ENCODE measurements at places on chromosomes 1 and 21.
A peak's percentile ranks its signal among the peaks of the same experiment; 100 is the strongest.

DNA sequence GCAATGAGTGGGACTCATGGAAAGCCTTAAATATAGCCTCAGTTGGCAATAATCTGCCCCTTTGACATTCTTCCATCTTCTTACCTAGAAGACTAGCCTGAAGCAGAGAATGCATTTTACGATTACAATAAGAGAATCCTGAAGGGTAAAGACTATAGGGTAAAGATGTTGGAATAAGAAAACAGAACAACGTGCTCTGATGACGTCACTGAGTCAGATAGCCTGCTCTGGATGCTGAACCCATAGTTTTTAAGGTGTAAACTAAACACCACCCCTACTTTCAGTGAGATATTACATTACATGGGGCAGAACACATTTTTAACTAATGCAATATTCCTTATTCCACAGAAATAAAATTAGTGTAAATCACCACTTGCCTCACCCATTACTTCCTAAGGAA lies 240.4 kb downstream of the KCNT2 start:
- no peak for DNase-seq

- no peak for DNase-seq
Measured at GRCh38 chr21:37757606-37758376, 158.5 kb downstream of the KCNJ6 start.

DNA sequence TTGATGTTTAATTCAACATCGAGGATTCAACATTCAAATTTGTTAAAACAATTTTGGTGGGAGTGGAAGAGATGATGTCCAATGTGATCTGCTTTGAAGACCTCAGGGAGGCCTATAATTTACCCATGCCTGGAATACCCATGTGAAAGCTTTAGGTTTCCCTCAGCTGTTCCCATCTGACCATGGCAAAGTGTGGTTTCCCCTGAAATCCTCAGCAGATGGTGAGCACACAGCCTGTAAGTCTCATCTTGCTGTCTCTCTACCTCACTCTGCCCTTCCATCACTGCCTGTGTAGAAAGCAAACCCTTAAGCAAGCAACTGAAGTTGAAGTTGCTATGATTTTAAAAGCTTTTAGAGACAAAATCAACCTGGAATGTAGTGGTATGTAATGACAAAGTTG lies 80.1 kb upstream of the ATF3 start:
- DNase-seq = no peak

GRCh38 chr1:159011751-159012150 lies 2.0 kb downstream of the IFI16 start:
- no peak for DNase-seq

GRCh38 chr1:39317111-39317510 lies 112.6 kb downstream of the MACF1 start:
- no peak for DNase-seq

GRCh38 chr1:65050735-65051134 lies 84.4 kb upstream of the JAK1 start:
- no peak for DNase-seq

DNA sequence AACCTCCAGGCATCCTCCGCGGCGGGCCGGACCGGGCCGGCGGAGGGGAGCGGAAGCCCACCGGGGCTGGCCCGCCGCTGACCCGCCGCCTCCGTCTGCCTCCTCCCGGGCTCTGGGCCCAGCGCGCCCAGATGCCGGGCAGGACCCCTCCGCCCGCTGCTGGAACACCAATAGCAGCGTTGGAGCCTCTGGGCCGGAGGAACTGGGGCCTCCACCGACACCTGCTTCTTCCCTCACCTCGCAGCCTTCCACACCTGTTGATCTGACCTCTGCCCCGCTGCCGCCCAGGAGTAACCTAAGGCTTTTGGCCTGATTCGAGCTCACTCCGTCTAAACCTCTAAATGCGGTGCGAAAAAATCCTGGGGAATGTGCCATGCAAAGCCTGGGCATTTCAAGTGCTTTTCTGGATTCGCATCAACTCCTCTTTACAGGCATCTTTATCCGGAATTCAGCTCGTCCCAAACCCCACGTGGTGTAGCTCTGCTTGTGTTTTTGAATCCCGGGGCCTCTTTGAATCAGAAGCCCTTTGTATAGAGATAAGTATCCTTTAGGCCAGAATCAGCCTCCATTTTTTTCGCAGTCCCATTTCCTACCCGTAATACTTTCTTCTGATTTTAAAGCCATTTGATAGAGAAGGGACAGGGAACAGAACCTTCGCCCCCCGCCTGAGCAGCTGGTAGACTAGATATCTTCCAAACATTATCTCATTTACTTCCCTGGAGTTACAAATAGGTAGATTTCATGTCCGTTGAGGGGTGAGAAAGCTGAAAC lies 680 bp upstream of the CNN3 start:
- DNase-seq = peak; percentile 8

DNA sequence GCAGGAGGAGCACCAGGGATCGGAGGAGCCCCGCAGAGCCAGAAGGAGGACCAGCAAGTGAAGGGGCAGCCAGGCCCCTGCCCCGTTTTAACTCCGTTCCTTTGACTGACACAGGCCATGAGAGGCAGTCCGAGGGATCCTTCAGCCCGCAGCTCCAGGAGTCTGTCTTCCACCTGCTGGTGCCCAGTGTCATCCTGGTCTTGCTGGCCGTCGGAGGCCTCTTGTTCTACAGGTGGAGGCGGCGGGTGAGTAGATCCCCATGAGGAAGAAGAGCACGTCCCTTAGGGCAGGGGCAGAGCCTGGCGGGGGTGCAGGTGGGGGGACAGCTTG lies 13.3 kb downstream of the CSF1 start:
- no peak for DNase-seq

DNA sequence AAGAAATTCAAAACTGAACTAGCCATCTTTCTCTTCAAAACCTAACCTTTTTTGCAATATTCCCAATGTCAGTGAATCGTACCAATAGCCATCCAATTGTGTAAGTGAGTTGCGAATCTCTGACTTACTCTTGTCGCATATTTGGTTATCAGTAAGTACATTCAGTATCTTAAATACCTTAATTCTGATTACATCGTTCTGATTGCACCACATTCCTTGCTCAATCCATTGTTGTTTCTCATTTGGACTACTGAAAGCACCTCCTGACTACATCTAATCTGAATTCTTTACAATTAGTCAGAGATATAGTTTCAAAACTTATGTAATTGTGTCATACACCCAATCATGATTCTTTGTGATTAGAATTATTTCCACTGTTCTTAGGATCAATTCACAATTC lies 16.8 kb upstream of the BRINP3 start:
- no peak for DNase-seq

DNA sequence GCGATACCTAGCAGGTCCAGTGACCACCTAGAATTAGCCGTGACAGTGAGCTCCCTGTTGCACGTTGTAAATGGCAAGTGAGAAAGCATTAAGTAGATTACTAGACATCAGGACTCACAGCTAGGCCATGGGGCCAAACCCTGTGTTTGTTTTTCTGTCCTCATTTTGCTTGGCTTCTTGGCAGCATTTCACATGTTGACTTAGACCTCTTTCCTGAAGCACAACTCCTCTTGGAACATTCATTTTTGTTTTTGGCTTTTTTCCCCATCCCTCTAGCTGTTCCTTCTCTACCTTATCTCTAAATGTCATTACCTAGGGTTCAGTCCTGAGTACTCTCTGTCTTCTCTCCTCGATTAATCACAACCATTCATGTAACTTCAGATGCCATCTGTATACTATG lies 16.9 kb upstream of the PTPN14 start:
- no peak for DNase-seq

GRCh38 chr1:22257290-22258275 lies 114.7 kb upstream of the WNT4 start:
- DNase-seq = no peak

GRCh38 chr1:92691925-92692324 lies 93.0 kb downstream of the EVI5 start:
- DNase-seq = no peak

DNA sequence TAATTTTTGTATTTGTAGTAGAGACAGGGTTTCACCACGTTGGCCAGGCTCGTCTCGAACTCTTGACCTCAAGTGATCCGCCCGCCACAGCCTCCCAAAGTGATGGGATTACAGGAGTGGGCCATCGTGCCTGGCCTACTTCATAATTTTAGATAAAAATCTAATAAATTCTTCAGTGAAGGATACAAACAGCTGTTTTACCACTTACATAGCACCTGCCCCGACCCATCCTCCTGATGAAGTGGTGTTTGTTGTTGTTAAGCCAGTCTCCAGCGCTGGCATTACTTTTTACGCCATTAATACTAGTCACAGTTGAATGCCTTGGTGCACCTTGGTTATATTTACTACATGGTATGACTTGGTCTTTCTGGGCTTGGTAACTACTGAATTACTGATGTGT lies 12.3 kb upstream of the RAP1GAP start:
- DNase-seq = no peak

GRCh38 chr1:154493276-154493675 lies 8.7 kb upstream of the TDRD10 start:
- DNase-seq = no peak

DNA sequence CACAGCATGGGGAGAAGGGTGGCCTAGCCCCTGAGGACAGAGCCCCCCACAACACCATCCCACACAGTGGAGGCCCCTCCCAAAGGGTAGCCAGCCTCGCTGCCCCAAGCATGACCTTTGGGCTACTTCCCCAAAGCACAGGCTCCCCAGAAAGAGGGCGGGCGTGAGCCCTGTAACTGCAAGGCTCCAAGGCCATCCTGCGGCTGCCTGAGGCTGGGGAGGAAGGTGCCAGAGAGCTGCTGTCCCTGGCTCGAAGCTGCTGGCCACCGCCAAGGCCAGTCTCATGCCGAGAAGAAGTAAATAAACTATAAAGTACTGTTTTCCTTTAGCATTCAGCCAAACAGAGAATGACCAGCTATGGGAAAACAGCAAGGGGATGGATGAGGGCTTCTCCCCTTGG lies 27.5 kb downstream of the UBASH3A start:
- DNase-seq = no peak

DNA sequence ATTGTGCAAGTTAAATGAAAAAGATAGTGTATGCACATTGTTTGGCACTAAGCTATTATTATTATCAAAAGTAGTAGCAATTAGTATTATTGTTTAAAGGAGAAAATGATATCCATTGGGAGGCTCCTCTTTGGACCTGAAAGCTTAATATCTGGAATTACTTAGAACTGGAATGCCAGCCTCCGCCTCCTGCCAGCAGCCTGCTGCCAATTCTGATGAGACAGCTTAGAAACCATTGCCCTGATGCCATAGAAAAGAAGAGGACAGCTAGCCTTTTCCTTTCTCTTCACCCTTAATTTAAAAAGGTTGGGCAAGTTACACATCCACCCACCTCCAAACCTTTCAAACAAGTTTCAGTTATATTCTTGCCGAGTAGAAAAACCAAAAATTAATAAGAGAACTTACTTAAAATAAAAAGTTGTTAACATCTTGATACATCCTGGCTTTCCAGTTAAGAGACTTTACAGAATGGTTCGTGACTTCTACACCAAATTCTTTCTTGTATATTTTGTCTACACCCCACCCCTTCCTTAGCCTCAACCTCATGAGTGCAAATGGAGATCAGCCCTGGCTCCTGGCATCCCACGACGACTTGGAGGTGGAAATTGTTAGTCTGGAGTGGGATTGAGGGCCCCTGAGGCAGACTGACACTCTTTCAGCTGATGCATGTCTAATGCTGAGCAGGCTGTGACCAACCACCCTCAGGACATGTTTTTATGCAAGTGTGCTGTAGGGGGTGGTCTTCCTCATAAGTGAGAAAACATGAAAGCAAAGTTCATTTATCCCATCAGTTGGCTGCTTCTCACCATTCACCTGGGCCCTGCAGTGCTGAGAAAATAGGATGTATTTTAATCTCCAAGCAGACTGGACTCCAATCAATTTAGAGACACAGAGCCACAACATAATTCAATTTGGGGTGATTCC lies 120.6 kb downstream of the KCNJ15 start:
- DNase-seq = no peak

DNA sequence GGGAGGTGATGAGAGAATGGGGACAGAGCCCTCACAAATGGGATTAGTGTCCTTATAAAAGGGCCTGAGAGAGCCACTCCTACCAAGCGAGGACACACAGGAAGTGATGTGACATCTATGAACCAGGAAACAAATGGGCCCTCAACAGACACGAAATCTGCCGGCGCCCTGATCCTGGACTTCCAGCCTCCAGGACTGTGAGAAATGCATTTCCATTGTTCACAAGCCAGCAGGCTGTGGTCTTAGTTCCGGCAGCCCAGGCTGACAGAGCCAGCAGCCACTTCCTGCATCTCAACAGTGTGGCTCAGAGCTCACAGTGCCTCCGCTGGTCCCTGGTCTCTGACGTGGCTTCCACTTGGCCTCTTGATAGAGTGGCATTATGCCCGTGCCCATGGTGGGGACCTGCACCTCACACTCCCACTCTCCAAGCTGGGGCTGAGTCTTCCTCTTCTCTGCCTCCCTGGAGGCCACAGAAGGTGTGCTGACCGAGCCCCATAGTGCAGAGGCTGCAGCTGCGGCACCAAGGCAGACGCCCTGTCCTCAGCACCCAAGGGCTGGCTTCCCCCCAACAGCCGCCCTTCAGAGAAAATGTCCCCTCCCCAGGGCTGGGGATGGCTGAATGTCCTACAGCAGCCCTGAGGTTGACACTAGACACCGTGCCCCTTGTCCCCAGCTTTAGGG lies 44.9 kb downstream of the ACOT7 start:
- DNase-seq = no peak

GRCh38 chr1:51559064-51559500 lies 40.0 kb upstream of the EPS15 start:
- no peak for DNase-seq

- peak; percentile 26 for DNase-seq
Measured at GRCh38 chr1:107692580-107693345, 272.2 kb downstream of the VAV3 start.

DNA sequence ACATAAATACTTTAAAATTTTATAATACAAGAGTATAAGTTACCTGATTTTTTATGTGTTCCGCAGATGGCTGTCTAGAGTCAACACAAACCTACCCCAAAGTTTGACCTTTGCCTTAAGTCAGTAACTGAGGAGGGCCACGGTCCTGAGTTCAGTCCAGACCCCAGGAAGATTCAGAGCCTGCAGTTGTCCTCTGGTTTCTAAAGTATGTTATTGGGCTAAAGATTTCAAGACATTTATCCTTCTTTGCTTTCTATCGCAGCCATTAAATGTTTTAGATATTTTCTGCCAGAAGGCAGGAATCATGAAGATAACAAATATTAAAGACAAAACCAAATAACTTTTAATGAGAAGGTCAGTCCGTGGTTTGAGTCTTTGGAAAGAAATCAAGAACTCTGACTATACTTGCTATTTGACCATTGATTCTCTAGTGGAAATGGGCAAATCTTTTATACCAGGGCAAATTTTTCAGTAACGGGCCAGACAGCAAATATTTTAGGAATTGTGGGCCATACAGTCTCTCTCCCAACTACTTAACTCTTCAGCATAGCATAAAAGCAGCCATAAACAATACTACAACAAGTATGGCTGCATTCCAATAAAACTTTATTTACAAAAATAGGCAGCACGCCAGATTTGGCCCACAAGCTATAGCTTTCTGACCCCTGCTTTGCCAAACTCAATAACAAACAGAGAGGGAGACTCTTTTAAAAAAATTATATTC lies 38.0 kb upstream of the HAO2 start:
- no peak for DNase-seq

DNA sequence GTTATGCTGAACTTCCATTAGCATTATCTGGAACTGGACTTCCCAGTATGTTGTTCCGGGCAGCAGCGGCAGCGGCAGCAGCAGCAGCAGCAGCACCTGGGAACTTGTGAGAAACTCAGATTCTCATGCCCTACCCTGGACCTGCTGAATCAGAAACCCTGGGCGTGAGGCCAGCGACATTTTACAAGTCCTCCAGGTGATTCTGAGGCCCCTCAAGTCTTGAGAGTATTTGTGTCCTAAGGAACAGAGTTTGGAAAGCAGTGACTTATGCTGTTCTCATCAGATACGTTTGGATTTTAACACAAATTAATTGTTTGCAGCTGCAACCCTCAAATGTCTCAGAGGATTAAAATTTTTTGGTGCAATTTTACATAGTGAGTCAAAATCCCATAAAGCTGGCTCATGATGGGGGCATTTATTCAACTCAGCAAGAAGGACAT lies 157.2 kb upstream of the KAZN start:
- no peak for DNase-seq

Measured in NCI-H1694 (cell line).